ENCODE measurements at places on chromosomes 13 and 19.
A peak's percentile ranks its signal among the peaks of the same experiment; 100 is the strongest.

DNA sequence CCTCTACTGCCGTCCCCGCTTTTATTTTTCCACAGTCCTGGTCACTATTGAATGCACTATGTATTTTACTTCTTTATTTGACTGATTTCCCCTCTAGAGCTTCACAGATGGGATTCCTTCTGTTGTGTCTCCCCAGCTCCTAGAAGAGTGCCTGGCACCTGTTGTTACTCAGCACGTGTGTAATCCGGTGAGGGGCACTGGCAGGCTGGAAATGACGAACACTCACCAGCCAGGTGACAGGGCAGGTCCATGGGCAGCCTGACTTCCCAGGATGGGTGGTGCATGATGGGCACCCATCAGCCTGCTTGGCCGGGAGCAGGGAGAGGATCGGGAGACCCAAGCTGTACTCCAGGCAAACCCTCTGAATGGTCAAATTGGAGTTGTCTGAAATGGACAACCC, 67.2 kb downstream of the CEBPG start:
- DNase-seq, result no peak

- no peak for DNase-seq
Observed at GRCh38 chr19:47183601-47184000, 47.4 kb downstream of the BBC3 start.

- DNase-seq, result no peak
Observed at GRCh38 chr19:49954092-49954829, 6.7 kb downstream of the SIGLEC11 start.

DNA sequence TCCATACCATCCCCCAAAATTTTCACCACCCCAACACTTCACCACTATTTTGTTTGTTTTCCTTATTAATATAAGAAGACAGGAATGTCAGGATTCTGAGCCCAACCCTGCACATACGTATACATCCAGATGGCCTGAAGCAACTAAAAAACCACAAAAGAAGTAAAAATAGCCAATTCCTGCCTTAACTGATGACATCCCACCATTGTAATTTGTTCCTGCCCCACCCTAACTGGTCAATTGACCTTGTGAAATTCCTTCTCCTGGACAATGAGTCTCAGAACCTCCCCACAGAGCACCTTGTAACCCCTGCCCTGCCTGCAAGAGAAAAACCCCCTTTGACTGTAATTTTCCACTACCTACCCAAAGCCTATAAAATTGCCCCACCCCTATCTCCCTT, 132.5 kb downstream of the ZNF675 start:
- DNase-seq, result no peak

- no peak for DNase-seq
Observed at GRCh38 chr19:38715555-38715954, 28.7 kb downstream of the CAPN12 start.

- peak; percentile 71 for DNase-seq
Observed at GRCh38 chr13:41547251-41548000, 90.1 kb downstream of the RGCC start.

GRCh38 chr13:31035185-31035965, 102.9 kb downstream of the TEX26 start:
- peak; percentile 34 for DNase-seq

Measured in AG08395 (cell line).